ENCODE measurements at places on chromosomes 7 and 10.

DNA sequence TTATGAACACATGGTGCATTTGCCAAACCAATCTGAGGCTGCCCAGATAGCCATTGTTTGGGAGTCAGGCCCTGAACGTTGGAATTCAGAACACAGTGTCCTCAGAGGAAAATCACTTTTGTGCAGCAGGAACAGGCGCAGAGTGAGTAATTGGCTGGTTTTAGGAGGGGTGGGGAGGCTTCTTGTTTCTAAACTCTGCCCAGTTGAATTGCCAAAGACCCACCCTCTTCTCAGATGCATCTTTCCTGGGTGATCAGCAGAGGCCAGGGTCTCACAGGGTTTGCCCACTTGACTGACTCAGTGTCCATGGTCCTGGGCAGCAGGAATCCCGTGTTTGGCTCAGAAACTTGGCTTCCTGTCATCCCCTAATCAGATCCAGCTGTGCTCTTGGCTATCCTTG, 24.3 kb downstream of the PRLHR start:
- DNase-seq: no peak

DNA sequence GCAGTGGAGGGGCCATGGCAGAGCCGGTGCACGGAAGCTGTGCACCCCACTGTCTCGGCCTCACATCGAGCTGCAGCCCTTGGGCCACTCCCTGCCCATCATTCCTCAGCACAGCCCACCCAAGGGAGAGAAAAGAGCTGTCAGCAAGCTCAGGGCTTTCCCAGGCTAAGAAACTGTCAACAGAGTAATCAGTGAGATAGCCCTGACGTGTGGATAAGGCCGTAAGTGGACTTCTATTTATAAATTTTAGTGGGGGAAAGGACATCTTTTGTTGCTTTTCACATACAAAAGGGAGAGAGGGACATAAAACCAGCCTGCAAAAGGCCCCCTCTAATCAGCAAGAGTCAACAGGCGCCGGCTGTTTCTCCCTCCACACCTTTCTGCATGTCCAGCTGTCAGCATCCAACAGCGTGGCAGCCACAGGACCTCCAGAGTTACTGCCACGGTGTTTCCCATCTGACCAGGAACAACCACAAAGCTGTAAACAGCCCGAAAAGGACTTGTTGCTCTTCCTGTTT, 56.8 kb upstream of the DDC start:
- no peak for DNase-seq

DNA sequence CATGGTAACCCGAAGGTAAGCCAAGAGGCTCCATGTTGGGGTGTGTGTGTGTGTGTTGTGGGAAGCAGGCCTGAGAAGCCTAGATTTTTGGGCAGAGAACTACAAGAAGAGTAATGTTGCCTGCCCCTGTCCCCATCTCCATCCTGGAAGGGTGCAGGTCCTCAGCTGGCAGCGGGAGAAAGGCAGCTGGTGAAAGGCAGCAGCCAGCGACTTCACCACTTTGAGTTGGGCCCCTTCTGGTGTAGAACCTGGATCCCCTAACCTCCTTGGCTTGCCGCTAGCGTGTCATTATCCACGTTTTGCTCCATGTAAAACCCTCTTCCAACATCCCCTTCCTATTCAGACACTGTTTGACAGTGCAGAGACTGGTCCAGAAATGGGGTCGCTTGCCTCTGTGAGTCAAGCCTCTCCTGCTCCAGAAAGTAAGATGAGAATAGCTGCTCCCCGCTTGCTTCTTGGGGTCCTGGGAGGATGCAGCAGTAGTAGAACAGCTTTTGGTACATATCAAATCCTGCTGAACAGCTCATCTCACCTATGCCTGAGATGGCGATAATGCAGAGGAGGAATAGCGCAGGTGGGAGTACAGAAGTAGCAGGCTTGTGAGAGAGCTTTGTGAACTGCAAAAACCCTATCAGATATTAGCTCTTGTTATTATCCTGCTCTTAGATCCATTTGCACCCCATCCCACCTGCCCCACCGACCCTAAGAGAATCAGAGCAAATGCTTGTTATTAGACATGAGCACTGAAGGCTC, 22.1 kb upstream of the CDH23 start:
- no peak for DNase-seq

GRCh38 chr7:150631866-150632864, at the start of gene GIMAP6:
Gene GIMAP6 (minus strand): TSS chr7:150632385. CDS start chr7:150630142, 2,243 bp downstream.
- DNase-seq: peak; percentile 80

DNA sequence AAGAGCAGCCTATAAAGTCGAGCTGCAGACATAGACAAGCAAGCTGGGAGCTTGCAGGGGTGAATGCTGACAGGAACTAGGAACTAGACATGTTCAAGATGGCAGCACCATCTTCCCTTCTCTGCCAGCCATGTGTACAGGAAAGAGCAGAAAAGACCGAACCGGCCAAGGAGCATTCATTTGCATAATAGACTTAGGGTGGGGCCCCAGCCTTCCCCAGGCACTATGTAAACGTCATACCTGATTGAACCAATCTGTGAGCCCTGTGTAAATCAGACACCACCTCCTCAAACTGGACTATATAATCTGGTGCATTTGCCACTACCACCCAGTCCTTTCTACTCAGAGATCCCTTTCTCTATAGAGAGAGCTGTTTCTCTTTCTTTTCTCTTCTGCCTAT, 106.9 kb upstream of the FAM3C start:
- DNase-seq: no peak

DNA sequence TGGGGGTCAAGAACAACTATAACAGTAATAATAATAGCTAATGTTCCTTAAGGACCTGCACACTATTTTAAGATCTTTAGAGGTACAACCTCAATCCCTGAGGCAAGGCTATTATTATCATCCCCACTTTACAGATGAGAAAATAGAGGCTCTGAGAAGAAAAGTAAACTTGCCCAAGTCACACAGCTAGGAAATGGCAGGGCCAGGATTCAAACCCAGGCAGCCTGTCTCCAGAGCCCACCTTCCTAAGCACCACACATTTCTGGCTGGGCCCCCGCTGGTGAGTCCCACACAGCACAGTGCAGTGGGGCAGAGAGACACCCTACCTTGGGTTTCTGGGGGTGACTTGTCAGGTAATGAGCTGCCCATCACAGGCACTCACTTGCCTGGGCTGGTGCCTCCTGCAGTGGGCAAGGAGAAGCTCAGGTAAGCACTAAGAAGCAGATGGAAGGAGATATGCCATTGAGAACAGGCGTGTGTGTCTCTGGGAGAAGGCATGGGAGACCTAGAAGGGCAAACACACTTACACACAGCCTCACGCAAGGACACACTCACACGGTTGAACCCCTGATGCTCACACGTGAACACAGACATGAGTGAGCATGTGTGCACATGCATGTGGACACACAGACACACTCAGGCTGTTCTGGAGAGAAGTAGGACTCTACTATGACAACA, 104.4 kb upstream of the ZMIZ1 start:
- DNase-seq: no peak

DNA sequence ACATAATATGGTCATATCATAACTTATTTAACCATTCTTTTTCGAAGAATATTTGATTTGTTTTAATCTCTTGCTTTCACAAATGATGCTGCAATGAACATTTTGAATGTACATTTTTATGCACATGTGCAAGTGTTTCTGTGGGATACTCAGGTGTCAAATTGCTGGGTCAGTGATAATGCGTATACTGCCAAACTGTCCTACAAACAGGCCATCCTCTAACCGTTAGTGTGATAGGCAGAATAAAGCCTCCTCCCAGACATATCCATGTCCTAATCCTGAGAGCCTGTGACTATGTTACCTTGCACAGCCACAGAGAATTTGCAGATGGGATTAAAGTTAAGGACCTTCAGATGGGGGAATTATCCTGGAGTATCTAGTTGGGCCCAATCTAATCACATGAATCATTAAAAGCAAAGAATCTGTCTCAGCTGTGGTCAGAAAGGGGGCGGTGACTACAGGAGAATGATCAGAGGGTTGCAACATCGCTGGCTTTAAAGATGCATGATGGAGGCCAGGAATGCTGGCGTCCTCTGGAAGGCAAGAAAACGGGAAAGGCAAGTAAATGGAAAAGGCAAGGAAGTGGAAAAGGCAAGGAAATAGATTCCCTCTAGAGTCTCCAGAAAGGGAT, 46.7 kb downstream of the FZD1 start:
- DNase-seq: no peak

Data from cardiac septum (tissue), 1 donor.